ENCODE measurements at places on chromosomes 1 and 21.

GRCh38 chr1:56816909-56817308 lies 2.3 kb downstream of the FYB2 start:
- DNase-seq = no peak

DNA sequence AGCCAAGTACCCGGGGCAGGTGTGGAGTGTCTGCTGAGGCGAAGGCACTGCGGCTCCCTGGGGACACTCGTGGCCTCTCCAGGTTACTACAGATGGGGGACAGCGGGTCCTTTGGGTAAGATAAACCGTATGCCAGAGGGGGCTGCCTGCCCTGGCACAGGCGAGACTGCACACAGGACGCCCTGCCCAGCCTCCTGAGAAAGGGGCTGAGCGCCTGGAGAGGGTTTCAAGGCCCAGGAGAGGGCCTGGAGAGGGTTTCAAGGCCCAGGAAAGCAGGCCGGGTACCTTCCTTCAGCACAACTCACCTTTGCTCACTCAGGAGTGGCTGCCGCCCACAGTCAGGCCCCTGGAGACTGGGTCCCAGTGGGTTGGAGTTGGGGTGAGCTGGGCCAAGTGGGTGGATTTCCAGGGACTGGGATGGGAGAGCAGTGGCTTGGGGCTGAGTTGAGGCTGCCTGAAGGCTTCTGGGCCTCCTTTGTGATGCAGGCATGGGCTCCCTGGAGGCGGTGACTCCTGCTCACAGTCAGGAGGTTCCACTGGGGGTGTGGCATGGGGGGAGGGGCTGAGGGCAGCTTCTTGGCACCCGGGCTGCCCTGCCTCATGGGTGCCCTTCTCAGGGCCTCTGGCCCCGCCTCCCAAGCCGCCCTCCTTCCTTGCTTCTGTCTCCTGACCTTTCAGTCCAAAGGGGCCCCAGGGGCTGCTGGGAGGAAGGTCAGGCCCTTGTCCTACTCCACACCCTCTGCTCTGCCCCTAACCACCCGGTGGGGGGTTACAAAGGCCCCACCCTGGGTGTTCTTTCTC lies at the start of gene MMEL1:
MMEL1 (minus strand) TSS at position 456 of the 801 bp plus-strand sequence. CDS start 3,532 bp downstream, outside the sequence.
- no peak for DNase-seq

DNA sequence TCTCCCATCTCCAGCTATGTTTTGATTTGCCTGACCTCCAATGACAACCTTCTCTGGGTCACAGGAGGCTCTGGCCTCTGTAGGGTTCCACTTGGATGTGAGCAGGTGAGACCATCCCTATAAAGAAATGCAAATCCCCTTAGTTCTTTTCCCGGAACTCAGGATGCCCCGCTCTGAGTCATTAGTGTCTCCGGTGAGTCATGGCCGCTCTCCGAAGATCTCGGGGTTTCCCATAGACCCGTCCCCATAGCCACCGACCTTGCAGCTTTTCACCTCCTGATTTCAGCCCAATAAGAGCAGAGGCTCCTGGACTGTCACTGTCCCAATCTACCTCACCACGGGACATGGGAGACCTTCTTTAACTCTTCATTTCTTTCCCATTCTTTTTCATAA lies 98.2 kb downstream of the PGBD5 start:
- peak; percentile 71 for DNase-seq

GRCh38 chr1:160032165-160032820 lies 503 bp upstream of the PIGM start:
- no peak for DNase-seq

DNA sequence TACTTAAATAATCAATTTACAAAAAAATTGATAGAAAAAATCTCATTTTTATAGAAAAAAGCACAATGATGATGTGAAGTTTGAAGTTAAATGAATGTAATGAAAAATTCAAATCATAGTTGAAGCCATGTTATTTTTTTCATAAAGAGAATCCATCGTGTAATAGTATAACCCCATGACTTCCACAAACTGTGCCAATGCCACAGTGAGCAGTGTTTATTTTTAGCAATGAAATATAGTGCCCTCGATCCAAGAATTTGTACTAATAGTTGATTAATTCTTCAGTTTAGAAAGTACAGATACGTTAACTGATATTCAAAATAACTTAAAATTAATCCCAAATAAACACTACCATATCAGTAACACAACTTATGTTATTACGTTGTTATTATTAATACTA lies 225.9 kb downstream of the PTPRC start:
- no peak for DNase-seq

DNA sequence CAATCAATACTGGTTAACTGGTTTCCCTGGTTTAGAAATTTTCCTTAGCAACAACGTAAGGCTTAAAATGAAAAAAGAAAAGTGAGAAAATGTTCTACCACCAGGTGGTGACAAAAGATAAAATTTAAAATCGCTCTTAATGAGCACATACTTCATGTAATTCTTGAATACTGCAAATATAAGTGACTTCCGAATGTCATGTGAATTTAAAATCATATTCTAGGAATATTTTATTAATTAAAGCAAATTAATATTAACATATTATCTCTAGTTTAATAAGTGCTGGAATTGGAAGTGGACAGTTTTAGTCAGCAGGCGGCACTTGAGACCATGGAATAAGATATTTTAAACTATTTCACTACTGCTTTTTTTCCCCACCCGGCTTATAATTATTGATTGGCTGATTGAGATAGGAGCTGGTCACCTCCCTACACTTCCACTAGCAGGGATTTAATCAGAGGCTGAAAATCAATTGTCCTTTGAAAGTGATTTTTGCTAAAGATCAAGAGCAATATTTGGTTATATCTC lies 5.0 kb upstream of the ADAMTS1 start:
- no peak for DNase-seq

DNA sequence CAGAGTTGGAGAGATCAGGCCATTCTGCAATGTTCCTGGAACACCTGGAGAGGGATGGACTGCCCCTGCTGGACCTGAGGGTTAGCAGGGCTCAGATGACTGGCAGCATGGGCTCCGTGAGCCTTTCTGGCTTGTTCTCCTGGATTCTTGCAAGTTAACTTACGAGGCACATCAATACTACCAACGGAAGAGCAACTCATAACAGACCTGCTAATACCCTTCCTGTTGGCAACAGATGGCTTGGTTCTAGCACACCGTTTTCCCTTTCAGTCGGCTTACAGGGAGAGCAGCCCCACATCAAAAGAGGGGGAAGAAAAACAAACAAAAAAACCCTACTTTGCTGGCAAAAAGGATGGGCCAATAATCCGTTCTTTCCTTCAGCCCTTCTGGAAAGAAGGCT lies 47.9 kb downstream of the SLC66A1 start:
- DNase-seq = no peak

DNA sequence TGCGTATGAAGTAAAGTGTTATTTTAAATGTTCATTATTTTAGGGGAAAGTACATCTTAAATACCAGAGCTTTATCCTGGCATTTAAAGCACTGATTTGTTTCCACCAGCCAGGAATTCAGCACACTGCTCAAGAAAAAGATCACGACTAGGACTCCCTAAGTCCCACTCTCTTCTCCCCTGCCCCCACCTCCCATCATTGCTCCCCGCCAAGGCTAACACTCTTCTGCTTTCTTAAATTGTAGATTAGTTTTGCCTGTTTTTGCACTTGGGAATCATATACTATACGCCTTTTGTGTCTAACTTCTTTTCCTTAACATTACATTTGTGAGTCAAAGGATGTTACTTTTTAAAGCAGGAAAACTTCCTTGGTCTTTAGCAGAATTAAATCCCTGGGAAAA lies 37.5 kb upstream of the C1orf105 start:
- DNase-seq = no peak

DNA sequence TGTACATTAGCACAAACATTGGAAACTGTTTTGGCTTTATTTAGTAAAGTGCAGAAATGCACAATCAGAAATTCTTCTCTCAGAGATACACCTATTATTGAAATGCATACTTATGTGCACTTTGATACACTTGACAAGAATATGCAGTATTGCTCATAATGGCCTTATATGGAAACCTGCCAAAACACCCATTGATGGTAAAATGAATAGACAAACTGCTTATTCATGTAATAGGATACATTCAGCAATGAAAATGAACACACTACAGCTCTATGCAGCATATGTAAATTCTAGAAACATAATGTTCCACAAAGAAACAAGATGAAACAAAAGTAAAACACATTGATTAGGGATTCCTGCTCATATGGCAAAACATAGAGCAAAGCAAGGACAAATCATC lies 223.9 kb downstream of the S1PR1 start:
- no peak for DNase-seq

- DNase-seq = no peak
Measured at GRCh38 chr1:19835578-19835977, 20.5 kb upstream of the RNF186 start.

DNA sequence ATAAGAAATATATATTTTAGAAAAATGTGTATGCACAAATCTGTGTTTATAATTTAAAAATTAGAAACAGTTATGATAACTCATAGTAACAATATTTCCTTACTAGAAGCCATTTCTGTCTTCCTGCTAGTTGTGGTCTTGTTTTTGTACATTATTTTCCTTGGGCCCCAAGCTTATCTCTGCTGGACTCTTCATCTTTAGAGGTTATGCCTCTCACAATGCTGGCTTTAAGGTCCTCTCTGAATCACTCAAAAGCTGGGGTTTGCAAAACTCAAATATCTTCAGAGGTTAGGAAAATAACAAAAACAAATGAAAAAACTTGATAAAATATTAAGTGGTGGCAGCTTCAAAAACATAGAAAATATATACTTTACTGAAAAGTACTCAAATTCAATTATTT lies 133.8 kb downstream of the PTPRC start:
- DNase-seq = no peak

- DNase-seq = no peak
Measured at GRCh38 chr21:28871388-28872010, 121.2 kb downstream of the LTN1 start.

GRCh38 chr1:68673771-68674170 lies 176.9 kb upstream of the DEPDC1 start:
- no peak for DNase-seq

- DNase-seq = no peak
Measured at GRCh38 chr1:240128366-240128765, 36.7 kb downstream of the FMN2 start.

DNA sequence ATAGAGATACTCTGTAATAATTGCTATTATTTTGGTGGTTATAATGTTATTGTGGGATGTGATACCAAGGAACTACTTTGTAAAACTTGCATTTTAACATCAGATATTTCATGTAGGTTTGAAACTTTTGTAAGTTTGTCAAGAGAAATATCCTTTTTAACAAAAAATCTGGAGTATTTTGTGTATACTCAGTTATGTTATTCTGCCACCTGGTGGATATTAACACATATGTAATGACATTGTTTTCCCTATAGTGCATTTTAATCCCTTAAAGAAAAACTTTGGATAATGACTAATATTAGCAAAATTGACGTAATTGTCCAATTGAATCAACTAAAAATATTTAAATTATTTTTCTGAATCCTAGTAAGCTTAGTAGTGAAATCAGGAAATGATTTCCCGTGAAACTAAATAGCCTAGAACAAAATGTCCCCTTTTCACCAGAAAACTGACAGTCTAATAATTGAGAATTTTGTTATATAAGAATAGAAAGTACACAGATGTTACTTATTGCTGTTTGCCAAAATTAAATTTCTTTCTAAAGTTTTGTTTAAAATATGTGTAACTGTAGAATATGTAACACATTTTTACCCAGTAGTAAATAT lies 39.6 kb downstream of the KCTD3 start:
- peak; percentile 13 for DNase-seq

- DNase-seq = no peak
Measured at GRCh38 chr1:226946841-226947240, 6.7 kb downstream of the COQ8A start.

DNA sequence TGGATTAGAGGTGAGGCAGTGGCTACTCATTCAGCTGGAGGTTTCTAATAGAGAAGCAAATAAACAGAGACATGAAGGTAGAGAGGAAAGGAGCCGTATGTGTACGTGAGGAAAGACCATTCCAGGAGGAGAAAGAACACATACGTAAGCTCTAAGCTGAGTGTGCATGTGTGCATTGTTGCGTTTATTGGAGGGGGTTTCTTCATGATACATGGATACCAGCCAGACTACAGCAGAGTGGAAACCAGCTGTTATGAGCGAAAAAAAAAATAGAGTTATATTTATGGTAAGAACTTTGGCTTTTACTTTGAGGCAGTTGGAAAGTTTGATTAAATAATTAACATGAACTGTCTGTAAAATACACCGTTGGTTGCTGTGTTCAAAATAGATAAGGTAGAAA lies 173.4 kb upstream of the RGS18 start:
- DNase-seq = no peak

GRCh38 chr21:44871576-44872269 lies 1.8 kb downstream of the PTTG1IP start:
- DNase-seq = no peak

DNA sequence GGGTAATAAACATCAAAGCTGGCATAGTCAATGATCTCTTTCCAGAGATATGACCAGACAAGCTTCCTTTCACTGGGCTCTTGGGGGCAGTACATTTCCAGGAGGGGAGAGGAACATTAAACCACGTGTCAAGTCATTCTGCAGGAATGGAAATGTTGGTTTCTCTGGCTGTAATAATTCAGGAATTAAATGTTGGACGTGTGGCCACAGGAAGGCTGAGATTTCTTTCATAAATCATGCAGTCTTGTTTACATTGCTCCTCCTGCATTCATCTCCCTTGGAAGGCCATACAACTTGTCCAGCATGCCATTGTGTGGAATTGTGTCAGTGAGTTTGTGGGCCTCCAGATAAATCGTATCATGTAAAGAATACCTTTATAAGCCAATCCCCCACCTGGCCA lies 259.2 kb downstream of the ADGRL2 start:
- DNase-seq = no peak

GRCh38 chr21:32096411-32096810 lies 182.4 kb downstream of the MIS18A start:
- DNase-seq = no peak

DNA sequence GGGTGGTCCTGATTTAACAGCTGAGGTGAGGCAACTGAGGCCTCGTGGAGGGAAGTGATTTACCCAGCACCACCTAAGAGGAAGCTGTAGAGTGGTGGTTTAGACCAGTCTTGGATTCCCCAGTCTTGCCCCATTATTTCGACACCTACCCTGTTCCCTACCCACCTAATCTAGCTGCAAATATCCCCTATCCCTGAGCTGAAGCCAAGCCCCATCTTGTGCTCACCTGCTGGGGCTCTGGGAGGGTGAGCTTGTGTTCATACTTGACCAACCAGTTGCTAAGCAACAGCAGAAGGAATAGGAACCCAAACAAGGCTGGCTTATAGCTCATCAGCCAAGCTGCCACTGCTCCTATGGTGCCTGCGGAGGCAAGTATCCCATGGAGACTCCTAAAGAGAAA lies 2.0 kb downstream of the TEX46 start:
- DNase-seq = no peak

DNA sequence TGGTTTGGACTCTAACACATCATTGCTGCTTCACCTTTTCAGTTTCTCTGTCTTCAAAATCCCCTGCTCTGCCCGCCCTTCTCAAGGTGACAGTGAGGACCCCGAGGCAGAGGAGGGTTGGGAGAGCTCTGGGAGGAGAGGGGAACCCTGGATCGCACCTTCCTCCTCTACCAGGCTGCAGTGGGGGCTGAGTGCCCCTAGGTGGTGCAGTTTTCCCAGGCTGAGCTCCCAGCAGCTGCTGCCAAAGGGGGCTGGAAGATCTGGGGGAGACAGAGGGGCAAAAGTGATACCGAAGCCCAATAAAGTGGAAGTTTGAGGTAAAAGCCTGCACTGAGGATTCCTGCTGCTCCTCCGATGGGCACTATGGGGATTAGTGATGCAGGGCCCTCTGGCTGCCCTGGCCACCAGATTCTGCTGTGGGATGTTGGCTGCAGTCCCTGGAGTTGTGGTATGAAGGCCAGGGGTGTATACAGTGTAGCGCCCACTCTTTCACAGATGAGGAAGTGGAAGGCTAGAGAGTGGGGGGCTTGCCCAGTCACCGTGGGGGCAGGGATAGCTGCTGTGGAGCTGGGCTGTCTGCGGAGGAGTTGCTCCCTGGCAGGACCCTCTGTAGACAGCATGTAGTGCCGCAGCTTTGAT lies 40.7 kb upstream of the SCMH1 start:
- peak; percentile 51 for DNase-seq

Measured in HTR-8/SVneo (cell line).